ENCODE measurements at places on chromosomes 3 and 15.
A peak's percentile ranks its signal among the peaks of the same experiment; 100 is the strongest.

- DNase-seq: no peak
Measured at GRCh38 chr15:67769497-67770357, 55.6 kb upstream of the SKOR1 start.

- DNase-seq: no peak
Measured at GRCh38 chr3:147403511-147403910, 2.8 kb downstream of the ZIC4 start.

DNA sequence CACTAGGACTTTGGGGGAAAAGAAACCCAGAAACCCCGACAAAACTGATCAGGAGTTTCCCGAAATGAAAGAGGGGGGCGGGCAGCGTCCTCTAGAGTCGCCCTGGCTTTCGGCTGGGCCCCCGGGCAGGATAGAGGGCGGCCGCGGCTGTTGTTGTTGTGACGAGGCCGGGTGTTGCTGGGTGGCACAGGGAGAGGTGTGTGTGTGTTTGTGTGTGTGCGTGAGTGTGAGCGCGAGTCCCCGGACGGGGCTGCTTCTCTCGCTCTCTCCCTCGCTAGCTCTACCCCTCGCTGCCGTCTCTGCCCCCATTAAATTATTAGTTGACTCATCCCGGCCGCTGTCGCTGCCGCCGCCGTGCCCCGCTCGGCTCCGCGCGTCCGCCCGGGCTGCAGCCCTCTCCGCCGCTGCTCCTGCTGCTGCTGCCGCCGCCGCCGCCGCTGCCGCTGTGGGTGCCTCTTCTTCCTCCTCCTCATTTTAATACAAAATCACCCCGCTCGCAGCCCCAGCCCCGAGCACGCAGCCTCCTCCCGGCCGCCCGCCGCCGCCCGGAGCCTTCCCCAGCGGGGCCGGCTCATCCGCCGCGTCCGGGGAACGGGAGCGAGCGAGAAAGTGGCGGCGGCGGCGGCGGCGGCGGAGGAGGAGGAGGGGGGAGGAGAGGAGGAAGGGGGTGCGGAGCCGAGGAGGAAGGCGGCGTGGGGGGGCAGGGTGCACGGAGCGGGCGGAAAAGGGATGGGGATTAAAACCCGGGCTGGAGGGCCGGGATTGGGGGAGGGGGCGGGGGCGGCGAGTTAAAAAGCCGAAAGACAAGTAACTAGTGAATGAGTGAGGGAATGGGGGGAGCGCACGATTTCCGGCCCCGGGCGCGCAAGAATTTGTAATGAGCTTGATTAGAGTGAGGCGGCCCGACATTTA, at the start of gene SATB1:
Gene SATB1 (minus strand): TSS at position 611 of the 912 bp plus-strand sequence. CDS start 4,372 bp downstream, outside the sequence.
- peak; percentile 51 for DNase-seq

DNA sequence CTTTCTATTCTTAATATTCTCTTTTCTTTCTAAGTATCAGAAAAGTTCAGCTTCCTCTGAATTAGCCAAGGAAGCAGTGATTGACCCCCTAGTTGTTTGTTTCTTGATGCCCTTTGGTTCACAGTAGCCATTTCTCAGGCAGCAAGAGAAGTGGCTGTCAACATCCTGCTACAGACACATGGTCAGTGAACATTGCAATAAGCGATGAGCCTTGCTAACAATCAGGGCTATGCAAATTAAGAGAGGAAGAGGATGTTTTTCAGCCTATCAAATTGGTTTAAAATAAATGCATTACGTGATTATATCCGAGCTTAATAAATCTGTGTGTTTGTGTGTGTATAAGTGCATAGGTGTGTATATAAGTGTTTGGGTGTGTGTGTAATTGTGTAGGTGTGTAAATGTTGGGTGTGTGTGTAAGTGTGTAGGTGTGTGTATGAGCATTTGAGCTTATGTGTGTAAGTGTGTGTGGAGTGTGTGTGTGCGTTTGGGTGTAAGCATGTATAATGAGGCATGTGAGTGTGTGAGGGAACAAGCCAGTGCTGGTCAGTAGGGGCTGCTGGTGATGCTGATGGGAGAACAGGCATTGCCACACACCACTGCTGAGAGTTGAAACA, 78.1 kb upstream of the XCR1 start:
- no peak for DNase-seq

DNA sequence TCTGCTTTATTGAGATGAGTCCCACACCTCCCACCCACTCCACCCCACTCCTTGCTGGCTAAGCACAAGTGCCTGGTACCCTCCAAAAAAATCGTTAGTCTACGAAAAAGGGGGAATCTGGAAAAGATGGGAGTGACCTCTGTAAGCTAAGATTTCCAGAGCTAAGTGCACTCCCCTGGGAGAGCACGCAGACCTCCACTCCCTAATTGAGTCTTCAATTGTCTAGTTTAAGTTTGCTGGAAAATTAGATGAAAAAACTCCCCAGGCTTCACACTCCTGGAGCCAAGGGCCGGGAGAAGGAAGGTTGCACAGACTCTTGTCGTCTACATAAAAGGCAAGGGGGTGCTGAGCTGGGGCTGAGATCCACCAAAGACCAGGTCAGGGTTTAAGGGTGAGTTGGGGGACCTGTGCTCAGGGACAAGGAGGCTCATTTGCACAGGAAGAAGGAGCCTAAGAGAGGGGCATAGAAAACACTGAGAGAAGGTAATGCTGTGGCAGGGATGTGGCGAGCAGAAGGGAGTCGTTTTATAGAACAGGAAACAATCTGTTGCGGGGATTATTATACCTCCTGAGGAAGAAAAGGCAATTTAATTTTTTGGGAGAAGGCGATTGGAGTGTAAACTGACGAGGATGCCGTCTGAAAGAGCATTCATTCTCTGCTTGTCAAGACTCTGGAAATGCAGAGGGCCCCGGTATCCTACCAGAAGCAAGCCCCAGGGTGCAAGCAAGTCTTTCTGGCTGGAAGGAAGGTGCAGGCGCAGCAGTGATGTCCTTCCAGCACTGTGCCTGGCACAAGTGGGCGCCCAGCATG, 126.5 kb upstream of the DLG1 start:
- DNase-seq: no peak

DNA sequence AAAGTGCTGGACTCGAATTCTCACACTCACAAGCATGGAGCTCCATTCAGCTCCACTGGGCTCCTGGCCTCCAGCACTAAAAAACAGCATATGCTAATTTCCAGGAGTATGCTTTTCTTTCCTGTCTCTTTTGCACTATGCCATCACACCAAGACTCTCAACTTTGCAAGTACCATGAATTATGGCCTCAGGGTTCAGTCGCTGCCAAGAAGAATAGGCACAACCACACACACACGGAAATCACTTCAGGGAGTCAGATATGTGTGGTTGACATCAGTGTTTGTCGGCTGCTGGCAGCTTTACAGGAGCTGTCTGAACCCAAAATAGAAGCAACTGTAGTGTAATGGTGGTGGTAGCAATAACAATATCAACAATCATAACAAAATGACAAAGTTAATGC, 305.0 kb upstream of the SLCO3A1 start:
- DNase-seq: no peak

DNA sequence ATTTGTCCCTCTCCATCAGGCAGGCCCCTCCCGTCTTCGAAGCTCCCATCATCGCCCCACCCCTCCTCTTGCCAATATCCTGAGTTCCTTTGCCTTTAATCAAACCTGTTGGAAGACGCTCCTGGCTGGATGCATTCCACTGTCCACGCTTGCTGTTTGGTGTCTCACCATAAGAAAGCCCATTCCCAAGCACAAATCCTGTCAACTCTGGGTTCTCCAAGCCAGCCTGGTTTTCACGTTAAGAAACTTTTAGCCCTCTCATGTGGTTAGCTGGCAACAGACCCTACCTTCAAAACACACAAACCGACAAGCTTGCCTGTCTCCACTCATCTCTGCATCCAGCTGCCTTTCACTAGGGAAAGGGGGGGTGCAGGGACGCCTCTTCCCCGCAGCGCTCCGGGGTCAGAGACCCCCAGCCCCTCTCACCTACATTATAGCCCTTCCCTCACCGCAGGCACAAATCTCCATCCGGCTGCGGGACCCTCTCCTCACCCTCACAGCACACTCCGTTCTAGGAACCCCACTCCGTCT, 1.1 kb downstream of the GORASP1 start:
- DNase-seq: no peak

GRCh38 chr3:46435081-46435726, 28.1 kb downstream of the CCRL2 start:
- no peak for DNase-seq

Data from NCI-H1930 (cell line).